Dermis microvascular lymphatic vessel endothelial cell (primary cell): ENCODE measurements at places on chromosomes 11 and 22.
A peak's percentile ranks its signal among the peaks of the same experiment; 100 is the strongest.

GRCh38 chr22:46364341-46365165, 29.0 kb downstream of the TRMU start:
- no peak for DNase-seq

- DNase-seq: no peak
Observed at GRCh38 chr11:31969359-31969702, 121.5 kb upstream of the RCN1 start.

DNA sequence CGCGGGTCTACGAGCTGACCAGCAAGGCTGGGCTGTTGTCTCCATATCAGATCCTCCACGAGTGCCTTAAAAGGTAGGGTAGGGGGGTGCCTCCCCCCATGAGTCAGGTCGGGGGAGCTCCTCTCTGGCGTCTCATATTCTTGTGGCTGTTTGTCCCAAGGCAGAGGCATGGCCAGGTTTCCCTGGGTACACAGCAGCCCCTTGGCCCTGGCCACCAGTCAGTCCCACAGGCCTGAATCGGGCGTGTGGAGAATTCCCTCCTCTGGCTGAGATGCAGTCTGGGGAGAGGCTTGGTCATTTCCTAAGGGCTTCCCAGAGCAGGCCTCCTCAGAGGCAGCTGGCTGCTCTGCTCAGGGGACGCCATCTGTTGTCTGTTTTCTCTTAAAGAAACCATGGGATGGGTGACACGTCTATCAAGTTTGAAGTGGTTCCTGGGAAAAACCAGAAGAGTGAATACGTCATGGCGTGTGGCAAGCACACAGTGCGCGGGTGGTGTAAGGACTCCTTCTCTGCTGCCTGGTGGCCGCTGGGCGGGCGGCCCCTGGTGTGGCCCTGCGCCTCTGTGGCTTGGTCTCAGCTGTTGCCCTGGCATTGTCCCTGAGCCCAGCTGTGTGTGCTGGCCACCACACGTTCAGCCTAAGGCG, 9.6 kb upstream of the RANBP1 start:
- no peak for DNase-seq

GRCh38 chr11:64224891-64225607, 937 bp downstream of the TRPT1 start:
- DNase-seq: no peak

DNA sequence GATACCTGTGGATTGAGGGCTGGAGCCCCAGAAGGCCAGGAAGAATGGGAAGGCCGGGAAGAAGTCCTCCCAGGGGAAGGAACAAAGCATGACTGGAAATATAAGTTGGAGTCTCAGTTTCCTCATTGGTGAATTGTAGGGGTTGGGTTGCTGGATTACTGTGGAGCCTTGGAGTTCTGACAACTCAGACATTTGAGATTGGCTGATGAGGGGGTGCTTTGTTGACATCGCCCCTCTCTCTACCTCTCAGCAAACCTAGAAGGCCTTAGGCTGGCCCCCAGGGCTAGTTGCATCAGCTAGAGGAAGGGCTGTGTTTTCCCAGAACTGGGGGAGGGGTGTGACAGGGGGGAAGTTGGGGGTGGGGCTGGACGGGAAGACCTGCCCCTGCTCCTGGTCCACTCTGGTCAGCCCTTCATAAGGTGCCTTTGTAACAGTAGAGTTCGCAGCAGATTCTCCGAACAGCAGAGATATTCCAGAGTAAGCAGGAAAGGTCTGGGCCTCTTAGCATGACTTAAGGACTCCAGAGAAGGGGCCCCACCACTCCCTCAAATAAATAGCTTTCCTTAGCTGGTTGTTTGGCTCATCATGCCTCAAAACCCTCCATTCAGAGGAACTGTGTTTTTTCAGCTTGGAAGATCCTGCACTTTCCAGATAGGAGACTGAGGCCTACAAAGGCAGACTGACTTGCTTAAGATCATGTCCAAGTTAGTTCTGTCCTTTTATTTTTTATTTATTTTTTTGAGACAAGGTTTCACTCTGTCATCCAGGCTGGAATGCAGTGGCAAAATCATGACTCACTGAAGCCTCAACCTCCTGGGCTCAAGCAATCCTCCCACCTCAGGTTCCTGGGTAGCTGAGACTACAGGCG, 12.5 kb upstream of the THRSP start:
- DNase-seq: no peak

DNA sequence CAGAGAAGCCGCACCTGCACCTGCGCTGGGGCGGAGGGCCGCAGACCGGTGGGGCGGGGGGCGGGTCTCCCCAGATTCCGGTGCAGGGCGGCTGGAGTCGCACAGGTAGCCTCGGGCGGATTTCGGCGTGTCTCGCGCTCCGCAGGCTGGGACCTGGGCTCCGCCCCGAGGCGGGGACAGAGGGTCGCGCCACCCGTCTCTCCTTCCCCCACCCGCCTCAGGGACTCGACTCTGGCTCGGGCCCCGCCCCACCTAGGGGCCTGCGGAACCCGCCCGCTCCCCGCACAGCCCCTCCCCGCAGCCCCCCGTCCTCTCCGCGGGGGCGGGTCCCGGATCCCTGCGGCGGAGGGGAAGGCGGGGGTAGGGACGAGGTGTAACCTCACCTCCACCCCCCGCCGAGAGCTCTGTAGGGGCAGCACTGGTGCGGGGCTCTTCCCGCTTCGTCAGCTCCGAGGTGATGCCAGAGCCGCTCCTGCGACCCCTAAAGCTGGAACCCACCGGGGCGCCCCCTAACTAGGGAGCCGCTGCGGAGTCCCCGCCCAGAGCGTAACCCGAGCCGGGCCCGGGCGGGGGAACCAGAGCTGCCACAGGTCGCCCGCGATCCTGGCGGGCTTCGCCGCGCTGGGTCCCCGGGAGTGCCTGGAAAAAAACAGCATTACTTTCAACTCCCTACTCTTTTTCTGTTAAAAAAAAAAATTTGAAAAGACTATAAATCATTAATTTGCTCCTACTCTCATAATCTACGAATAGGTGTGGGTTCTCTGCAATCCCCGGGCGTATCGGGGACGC, at the start of gene SLC29A2:
TSS of gene SLC29A2 (minus strand) at position 134 of the 789 bp plus-strand sequence. CDS start 169 bp downstream, outside the sequence.
- peak; percentile 7 for DNase-seq

GRCh38 chr11:78432956-78433355, 15.3 kb upstream of the GAB2 start:
- no peak for DNase-seq

DNA sequence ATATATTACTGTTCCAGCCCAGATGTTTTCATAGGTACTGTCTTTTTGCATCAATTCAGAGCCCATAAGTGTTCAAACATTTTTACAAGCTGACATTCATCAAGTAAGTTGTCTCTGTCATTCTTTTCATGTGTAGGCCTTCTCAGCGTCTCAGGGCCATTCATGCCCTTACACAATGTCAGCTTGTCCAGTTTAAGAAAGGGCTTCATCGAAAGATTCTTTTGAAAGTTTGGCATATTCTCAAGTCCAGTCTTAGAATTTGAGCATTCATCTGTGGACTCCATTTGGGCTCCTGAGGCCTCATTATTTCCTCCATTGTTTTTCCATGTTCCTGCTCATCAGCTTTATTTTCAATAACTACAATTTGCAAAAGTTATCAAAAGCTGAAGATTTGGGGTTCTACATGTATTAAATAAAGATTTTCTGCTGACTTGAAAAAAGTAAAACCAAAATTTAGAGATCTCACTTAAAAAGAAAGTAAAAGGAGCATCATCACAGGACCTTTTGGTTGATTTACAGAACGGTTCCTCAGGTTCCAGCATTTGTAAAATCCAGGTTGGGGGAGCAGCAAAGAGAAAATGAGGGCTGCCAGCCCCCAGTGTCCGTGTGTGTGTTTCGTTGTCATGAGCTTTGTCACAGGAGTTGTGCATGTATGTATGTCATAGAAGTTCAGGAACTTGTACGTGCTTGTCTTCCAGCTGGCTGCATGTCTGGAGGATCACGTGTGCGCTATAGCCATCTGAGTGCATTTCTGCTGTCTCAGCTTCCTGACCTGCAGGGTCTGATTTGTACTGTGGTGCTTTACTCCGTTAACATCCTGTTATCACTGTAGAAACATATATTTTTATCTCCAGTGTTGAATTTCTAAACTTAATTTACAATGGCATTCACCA, 15.6 kb downstream of the MOV10L1 start:
- DNase-seq: peak; percentile 50
